ENCODE measurements at places on chromosomes 5 and 9.

DNA sequence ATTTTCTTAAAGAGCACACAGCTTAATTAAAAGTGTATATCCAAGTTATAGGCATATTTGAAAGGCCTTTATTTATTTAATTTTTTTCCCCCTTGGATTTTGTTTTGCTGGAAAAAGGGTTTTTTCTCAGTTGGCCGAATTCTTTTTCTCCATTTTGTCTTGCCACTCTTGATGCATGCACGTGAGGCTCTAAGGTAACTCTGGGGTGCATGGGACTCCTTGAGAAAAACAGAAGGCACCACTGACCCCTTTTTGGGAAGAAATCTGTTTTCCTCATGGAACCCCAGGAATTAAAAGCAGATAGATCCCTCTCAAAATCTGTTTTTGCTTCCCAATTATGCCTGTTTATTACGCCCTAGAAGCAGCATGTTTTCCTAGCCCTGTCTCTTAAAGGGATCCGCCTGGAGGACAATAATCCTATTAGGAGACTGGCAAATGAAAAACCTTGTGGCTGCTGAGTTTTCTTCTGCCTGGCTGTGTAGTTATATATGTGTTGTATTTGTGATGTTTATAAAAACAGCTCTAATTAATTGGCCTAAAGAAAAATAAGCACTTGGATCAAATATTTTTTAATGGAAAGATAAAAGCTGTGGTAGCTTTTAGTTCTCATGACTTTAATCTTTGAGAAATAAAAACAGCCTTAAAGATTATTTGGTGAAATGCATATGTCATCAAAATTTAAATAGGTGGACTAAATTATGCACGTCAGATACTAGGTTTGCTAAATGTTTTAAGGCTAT lies 435.1 kb upstream of the CDH9 start:
- no peak for DNase-seq

DNA sequence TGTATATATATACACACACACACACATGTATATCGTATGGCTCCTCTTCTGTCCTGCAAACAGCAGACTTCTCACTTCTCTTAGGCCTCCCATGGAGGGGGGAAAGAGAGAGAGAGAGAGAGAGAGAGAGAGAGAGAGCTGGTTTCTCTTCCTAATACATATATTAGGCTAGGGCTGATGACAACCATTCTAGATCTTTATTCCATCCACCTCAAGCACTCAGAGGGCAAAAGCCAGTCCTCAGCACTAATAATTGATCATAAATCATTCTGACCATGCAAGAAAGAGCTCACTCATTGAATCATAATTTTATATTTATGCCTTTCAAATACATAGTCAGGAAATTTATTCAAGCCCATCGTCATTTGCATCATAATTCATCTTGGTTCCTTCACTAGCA lies 47.0 kb downstream of the CFAP90 start:
- DNase-seq = no peak

- no peak for DNase-seq
Measured at GRCh38 chr5:175115831-175116230, 328.2 kb downstream of the DRD1 start.

DNA sequence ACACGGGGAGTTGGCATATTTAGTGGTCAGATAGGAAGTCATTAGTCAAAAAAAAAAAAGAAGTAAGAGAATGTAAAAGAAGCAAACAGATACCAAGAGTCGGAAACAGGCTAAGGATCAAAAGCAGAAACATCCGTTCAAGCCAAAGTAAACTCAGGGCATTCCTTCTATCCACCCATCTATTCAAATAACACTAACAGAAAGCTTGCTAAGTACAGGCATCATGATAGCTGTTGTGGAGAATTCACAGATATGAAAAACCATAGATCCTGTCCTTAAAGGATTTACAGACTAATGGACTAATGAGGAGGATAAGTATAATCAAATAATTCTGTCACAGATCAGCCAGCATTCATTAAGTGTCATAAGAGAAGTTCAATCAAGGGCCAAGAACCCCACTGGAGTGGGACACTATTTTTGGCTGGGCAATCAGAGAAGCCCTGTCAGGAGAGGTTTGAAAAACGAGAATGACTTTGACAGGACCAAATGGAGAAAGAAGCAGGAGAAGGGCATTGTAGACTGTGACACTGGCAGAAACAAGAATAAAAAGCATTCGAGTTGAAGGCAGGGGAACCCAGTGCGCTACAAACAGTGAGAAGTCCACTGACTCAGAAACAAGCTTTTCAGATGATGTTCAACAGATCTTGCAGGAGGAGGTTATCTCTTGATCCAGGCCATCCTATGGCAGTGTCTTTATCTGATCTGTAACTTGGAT lies 154.2 kb upstream of the TSLP start:
- peak; percentile 94 for DNase-seq

DNA sequence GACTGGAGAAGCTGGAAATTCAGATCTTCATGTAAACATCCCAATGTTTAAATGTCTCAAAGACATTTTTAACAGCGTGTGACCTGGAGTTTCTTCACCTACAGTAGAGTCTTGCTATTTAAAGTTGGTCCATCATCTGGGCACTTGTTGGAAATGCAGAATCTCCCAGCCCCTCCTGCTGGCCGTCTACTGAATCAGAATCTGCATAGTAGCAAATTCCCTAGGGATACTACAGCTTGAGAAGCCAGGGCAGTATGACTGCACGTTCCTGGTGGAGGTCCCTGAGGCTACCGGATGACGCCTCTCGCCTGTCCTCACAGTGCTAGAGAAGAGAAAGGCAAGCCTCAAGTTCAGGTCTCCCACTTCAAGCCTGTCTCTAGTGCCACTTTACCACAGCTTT lies 15.7 kb downstream of the SAP30L start:
- no peak for DNase-seq

DNA sequence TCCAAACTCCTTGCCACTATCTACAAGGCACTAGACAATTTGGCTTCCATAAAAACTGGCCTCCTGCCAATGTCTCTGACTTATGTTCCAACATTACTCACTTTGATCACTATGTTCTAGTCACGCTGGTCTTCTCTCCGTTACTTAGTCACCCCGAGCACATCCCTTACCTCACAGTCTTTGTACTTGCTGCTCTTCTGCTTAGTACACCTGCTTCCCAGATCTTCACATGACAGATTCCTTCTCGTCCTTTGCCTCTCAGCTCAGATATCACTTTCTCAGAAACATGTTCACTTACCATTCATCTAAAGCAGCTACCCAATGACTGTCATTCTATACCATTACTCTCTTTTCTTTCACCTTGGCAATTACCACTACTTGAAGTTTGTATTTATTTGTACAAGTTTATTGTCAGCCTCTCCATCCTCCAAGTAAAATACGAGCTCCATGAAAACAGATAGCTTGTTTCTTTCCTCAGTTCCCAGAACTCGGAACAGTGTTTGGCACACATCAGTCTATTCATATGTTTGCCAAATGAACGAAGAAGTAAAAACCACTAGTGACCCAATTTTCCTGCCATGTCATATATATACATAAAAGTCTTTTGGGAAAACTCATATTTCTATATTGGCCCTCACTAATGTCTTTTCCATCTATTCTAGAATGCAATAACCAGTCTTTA lies 5.9 kb upstream of the SLC22A5 start:
- peak; percentile 81 for DNase-seq

DNA sequence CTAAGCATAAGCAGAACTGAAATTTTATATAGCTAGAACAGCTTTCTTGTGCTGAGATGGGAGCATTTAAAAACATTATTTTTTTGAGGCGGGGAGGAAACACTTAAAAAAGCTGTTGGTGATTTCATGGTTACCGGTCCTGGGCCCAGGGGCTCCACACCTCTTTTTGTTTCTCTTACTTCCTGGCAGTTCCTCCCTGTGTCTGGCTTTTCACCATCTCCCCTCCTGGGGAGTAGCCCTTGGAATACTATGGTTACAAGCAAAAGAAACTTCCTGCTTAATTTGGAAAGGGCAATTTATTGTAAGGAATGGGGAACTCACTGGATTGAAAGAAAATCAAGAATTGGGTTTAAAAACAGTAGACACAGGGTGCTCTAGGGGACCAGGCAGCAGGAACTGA lies 105.1 kb downstream of the SLC24A2 start:
- DNase-seq = no peak

GRCh38 chr9:22008384-22008716 lies 755 bp downstream of the CDKN2B start:
- no peak for DNase-seq

DNA sequence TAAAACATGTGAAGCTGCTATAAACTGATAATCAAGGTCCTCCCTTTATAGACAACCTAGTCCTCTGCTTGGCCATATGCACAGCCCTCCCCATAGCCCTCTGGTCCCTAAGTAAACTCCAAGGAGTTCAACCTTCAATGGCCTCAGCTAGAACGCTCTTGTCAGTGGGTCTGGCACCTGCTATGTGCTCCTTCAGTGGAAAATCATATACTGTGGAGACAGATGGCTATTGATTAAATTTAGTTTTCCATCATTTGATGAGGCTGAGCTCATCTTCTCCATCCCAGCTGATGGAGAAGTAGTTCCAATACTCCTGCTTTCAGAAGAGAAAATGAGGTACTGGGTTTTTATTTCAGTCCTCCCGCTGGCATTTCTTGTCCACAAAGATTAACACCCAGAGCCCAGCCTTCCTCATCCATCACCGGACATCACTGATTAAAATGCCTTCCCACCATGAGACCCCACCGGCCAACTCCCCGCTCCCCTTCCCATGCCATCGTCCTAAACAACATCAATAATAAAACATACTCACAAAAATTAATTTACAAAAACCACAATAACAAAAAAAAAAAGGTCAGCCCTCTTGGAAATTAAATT lies 134.6 kb downstream of the TRIM32 start:
- no peak for DNase-seq

GRCh38 chr5:126982926-126983873 lies 47.2 kb downstream of the MARCHF3 start:
- no peak for DNase-seq

All from kidney glomerular epithelial cell (primary cell).